T-helper 17 cell (primary cell): ENCODE measurements at places on chromosomes 3 and 15.

GRCh38 chr15:79078763-79079410 is 11.7 kb downstream of the RASGRF1 start:
- H3K27ac ChIP-seq: no peak overlapping the region
- DNase-seq: no peak
- H3K4me1 ChIP-seq: no peaks in the 10 kb centered on the region
- peaks cover 2% of the 10 kb centered on the region for H3K36me3 ChIP-seq
- peaks cover 34% of the 10 kb centered on the region for H3K27me3 ChIP-seq

DNA sequence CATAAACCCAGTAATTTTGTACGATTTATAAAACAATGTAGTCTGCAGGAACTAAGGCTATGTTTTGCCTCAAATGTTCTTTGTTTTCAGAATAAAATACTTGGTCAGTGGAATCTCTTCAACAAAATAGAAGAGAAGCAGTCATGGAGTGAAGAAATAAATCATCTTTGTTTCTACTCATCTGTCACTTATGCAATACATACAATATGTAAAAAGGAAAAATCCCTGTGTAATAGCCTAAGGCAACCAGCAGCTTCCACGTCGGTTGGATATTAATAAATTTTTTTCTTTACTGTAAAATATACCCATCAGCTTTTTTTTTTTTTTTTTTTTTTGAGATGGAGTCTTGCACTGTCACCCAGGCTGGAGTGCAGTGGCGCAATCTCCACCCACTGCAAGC is 5.2 kb upstream of the WDR5B start:
- H3K27me3 ChIP-seq: no peaks in the 10 kb centered on the region
- no peak overlapping the region for H3K27ac ChIP-seq
- no peaks in the 10 kb centered on the region for H3K36me3 ChIP-seq
- DNase-seq: no peak
- no peak overlapping the region for H3K4me3 ChIP-seq

GRCh38 chr15:85490856-85491255 is 110.5 kb downstream of the AKAP13 start:
- H3K27me3 ChIP-seq: no peaks in the 10 kb centered on the region
- peak overlapping the region; percentile 91 for H3K27ac ChIP-seq
- H3K4me3 ChIP-seq: peak overlapping the region; percentile 9

- no peak for DNase-seq
- no peaks in the 10 kb centered on the region for H3K27me3 ChIP-seq
- no peak overlapping the region for H3K27ac ChIP-seq
- peaks cover 14% of the 10 kb centered on the region for H3K36me3 ChIP-seq
Measured at GRCh38 chr3:45937206-45938042, 5.8 kb upstream of the CXCR6 start.
